Hematopoietic multipotent progenitor cell treated with erythropoietin and hydrocortisone succinate and interleukin-3 and kit ligand, for 15 days (in vitro differentiated cells): ENCODE measurements at places on chromosomes 3 and 15.

- no peak for DNase-seq
Measured at GRCh38 chr3:30719536-30719935, 113.1 kb downstream of the TGFBR2 start.

GRCh38 chr15:101391981-101392640 lies 97.1 kb upstream of the SNRPA1 start:
- no peak for DNase-seq

- no peak for DNase-seq
Measured at GRCh38 chr3:38154625-38155255, 10.6 kb upstream of the OXSR1 start.

DNA sequence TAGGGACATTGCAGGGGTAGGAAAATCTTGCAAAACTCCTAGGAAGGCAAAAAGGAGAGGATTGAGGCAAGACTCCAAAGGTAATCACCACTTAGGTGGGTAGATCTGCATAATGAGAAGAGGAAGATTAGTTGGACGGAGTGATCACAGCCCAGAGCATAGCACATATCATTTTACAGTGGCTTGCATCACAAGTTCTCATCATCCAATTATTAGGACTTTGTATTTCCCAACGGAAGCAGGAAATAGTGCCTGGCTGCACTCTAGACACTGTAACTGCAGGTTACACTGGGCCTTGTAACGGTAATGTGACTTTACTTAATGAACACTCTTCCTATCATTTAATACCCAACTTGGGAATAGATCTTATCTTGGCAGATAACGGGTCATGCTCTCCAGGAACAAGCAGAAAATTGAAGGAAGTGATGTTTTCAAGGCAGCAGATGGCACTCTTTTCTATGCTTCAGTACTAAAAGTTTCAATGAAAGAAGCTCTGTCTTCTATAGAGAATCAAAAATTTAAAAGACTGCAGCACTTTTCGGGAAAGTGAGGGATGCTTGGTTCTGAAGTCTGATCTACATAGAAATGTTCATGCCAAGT lies 101.9 kb upstream of the KCNMB2 start:
- no peak for DNase-seq

- DNase-seq: no peak
Measured at GRCh38 chr3:110598847-110599490, 472.6 kb upstream of the NECTIN3 start.

GRCh38 chr3:143326983-143327778 lies 207.6 kb downstream of the CHST2 start:
- DNase-seq: no peak

GRCh38 chr3:126146034-126146433 lies 34.4 kb downstream of the ALDH1L1 start:
- no peak for DNase-seq

- DNase-seq: no peak
Measured at GRCh38 chr3:71463617-71464016, 119.9 kb downstream of the FOXP1 start.

DNA sequence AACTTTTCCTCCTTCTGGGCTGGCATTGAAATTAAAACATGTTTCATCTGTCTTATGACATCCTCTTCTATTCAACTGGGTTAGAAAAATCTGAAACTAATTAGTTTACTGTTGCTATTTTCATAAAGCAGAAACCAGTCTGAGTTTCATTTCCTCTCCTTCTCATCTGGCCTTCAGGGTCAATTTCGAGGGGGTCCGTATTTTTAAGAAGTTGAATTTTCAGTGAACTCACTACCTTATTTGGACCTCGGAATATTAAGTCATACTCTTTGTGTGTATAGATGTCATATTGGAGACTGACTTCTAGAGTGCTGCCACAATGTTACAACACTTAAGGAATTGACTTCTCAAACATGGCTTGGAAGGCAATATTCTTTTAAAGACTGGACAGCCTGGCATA lies 485.9 kb downstream of the SQOR start:
- DNase-seq: no peak

DNA sequence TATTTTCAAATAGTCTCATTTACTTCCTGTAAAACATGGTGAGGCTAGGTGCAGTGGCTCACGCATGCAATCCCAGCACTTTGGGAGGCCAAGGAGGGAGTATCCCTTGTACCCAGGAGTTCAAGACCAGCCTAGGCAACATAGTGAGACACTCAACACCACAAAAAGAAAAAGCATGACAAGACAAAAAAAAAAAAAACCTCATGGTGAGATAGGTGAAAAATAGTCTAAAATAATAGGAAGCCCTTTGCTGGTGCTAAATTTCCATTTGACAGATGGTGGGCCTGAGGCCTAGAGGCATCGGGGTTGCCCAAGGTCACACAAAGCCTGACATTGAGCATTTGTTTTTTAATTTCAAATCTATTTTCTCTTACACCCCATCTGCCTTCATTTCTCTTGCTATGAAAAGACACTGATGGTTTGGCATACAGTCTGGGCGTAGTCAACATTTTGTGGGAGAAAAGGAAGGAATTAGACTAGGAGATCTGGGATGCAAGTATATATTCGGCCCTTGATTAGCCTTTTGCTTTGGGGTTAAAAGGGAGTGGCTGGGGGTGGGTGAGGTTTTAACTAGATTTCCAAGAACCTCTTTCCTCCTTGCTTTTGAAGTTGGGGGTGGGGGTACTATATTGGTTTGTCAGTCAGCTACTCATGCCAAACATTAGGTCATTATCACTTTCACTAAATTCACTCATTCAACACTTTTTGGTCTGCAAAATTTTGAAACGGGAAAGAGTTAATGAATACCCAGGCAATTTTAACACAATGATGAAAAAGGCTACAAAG lies 11.3 kb downstream of the RAB8B start:
- no peak for DNase-seq

- no peak for DNase-seq
Measured at GRCh38 chr15:85545752-85546151, 165.3 kb downstream of the AKAP13 start.

DNA sequence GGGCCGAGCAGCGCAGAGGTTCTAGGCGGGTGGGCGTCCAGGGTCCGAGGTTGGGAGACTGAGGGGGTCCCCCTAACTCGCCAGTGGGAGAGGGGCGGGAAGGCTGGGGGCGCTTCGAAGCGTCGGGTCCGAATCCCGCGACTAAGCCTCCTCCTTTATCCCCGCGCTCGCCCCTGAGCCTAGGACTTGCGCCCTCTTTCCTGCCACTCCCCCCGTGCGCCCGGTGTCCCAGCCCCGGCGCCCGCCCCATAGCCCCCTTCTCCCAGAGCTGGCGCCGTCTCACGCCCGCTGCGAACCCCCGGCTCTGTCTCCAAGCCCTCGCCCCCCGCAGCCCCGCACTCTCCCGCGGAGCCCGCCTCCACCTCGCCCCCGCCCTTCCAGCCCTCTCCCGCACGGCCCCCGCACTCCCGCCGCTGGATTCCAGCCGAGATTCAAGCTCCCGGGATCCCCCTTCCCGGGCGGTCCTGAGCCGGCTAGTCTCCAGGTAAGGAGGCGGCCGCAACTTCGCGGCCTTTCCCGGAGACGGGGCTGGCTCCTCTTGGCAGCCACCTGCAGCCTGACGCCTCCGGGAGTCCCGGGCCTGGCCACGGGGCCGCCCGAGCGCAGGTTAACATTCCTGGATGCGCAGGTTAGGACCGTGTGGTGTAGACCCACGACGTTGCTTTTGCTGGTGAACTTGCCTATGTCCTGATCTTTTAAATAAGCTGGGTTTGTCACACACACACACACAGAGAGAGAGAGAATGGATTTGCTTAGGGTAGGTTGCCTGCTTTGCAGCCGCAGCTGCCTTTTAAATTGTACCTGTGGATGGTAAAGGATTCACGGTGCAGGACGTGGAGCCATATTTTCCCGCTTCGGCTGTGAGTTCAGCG lies 563 bp downstream of the PXYLP1 start:
- no peak for DNase-seq

DNA sequence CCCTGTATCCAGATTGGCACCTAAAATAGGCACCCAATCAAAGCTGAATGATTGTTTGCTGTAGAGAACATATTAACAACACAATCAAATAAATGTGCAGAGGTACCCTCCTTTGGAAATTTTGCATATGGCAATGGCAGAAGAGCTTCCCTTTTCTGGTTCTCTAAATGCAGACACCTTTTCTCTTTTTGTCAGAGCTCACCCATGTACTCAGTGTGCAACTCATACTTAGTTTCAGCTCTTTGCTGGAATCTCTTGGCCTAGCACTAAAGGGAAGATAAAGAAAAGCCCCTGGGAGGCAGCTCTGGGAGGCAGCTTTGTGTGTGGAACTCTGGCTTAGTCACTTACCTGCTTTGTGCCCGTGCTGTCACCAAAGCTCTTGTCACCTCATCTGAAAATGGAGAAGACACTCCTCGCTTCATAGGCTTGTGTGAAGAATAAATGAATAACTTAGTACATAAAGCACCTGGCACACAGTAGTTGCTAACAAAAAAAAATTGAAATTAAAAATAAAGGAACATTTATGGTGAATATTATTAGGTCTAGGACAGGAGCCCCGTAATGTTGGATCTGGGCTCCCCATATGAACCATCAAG lies 28.8 kb downstream of the ST6GAL1 start:
- DNase-seq: no peak

DNA sequence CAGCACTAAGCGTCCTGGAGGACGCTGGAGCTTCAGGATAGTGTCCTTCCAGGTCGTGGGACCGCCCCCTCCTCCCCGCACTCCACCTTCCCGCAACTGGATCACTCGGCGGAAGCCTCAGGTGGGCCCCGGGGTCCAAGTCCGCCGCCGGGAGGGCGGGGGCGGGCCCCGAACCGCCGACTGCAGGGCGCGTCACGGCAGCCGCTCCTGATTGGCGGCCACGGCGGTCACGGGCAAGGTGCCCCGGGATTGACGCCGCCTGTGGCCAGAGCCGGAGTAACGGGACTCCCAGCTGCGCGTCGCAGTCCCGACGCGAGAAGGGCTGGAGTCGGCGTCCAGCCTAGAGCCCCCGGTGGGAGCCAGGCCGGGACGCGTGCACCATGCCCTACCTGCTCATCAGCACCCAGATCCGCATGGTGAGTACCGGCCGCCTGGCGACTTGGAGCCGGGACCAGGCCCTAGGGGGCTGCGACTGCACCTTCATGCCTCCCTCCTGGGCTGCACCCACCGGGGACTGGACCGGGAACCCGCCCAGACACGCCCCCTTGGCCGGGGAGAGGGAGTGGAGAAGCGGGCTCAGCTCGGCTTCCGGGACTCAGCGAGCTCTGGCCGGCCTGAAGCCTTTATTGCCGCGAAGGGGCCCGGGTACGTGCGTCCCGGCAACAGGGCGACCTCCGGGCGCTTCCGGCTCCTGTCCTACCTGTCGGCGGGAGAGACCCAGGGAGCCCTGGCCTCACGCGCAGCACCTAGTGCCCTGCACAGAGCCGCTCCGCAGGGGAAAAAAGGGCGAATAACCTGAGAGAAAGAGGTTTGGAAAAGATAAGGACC lies at the start of gene GCHFR:
GCHFR (plus strand) TSS at position 268 of the 828 bp plus-strand sequence; CDS start at position 381, 113 bp downstream.
- DNase-seq: peak; percentile 69

GRCh38 chr15:58446521-58446920 lies 14.7 kb downstream of the LIPC start:
- no peak for DNase-seq

DNA sequence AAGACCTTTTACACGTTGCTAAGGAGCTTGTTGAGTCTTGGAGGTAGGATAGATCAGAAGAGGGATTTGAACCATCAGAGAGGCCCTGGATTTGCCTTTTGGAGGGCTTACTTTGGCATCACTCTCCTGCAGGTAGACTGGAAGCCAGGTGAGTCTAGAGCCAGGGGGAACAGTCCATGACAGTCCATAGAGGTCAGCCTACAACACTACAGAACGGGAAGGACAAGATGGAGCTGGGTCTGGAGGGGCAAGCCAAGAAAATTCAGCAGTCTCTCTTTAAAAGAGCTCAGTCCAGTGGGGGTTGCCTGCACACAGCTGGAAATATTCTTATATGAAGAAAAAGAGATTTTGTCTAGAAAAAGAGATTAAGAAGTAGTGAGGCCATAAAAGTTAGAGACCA lies 60.7 kb downstream of the HHLA2 start:
- no peak for DNase-seq

DNA sequence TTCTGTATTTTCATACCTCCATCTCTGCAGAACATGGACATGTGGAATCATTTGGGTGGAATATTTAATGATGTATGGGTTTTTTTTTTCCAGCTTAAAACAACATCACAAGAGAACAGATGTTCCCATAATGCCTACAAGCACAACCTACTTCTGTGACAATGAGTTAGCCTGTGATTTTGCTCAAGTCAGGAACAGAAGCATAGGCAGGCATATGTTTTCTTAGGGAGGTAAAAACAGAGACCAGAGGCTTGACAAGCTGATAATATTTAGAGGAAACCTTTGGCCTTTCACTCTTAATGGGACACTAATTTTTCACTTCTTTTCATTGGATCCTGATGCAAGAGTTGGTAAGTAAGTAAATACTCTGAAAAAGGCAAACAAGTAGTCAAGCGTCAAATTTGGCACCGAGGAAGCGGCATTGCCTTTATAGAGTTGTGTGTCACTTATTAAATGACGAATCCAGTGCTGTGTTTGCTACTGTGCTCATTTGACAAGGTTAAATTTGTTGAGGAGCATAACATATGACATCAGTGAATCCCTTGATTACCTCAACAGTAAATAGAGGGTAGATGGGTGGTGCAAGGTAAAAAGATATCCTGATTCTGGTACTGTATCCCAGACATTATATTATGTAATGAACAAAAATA lies 66.7 kb upstream of the RBMS3 start:
- DNase-seq: no peak

- DNase-seq: no peak
Measured at GRCh38 chr15:72998226-72998625, 54.0 kb upstream of the NEO1 start.

DNA sequence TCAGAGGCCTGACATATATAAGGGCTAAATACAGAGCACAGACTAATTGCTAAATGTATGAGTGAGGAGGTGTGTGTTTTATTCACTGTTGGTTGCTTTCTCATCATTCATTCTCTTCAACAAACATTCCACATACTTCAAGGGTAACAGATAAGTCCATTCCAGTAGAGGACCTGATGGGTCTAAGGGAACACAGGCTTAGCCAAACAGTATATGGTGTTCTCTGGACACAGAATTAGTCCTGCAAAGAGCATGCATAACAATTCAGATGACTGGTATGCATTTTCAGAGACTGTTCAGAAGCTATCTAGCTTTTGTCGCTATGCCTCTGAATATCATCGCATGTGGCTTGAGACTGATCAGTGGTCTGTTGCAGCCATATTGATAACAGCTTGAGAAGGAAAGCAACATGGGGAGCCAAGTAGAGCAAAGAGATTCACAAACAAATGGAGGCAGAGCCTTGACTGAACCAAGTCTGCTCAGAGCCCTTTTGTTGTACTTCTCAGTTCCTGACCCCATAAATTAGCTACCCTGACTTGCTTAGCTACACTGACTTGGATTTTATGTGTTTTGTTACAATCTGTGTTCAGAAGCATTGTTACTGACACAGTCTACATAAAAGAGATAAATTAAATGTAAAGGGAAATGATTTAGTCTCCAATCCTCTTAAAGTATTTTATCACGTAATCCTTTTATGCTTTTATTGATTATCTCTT lies 1178.7 kb downstream of the ROBO1 start:
- no peak for DNase-seq

DNA sequence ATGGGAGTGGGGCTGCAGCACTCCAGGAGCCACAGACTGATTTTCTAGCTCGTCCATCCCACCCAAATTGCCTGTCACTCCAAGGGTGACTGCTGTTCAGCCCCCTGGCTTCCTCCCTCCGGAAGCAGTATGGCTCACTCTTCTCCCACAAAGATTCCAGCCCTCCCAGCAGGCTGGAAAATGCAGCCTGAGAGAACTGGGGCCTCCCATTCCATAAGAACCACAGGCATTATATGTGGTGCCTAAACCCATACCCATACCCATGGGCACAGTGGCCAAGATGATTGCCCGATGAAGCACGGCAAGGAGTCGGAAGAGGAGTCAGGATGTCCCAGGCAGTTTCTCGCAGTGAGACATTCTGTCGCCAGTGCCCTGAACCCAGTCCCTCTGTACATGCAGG lies 6.0 kb upstream of the VILL start:
- DNase-seq: no peak
